Tongue (tissue), 3 donors: ENCODE measurements at places on chromosomes 7 and 10.
A peak's percentile ranks its signal among the peaks of the same experiment; 100 is the strongest.

- no peak for DNase-seq
Observed at GRCh38 chr10:2111965-2112364, 374.6 kb upstream of the ADARB2 start.

DNA sequence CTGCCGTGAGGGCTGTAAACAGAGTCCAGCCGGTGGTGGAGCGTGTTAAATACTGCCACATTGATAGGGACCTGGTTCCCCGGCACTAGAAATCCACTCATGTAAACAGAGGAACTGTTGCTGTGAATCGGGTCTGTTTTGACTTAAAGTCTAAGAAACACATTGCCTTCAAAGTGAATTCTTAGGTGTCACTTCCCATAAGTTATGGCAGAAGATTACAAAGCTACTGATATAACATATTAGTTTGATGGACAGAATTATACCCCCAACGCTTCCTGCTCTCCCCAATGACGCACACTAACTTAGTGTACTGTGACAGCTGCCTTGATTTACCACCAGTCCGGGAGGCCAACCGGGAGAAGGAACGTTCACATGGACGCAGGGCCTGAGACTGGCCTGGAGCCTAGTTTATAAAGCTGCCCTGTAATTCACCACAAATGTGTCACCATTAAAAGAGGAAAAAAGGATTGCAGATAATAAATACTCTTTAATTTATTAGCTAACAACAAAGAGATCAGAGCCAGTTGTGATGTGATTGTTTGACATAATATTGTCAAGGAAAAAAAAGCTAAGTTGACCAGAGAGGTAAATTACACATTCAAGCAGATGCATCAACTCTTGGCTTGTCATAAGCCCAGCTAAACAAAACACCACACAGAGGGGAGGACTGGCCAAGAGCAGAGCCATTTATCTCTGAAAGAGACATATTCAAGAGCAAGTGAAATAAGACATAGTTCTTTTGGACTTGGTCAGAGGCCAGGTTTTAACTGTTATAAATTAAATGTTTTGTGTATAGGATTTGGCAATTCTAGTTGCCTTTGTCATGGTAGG lies 820.6 kb downstream of the LRMDA start:
- peak; percentile 73 for DNase-seq

DNA sequence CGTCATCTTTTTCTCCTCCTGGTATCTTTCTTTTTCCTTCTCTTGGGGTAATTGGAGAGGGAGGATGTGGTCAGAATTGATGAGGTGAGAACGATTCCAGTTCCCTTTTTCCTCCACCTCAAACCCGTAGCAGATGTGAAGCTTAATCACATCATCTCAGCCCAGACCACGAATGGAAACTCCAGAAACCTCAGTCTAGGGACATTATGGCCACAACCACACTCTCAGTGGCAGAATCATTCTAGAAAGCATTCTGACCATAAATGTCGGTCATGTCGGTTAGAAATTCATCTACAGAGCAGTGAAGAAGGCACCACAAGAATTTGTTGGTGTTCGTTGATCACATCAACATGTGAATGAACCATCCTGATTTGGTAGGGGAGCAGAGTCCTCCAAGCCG lies 78.7 kb downstream of the GATA3 start:
- no peak for DNase-seq

GRCh38 chr7:84091318-84091717 lies 103.3 kb downstream of the SEMA3A start:
- no peak for DNase-seq

GRCh38 chr7:39532832-39533231 lies 33.4 kb upstream of the YAE1 start:
- no peak for DNase-seq

GRCh38 chr7:100208911-100209408 lies 10.8 kb upstream of the PVRIG start:
- no peak for DNase-seq

DNA sequence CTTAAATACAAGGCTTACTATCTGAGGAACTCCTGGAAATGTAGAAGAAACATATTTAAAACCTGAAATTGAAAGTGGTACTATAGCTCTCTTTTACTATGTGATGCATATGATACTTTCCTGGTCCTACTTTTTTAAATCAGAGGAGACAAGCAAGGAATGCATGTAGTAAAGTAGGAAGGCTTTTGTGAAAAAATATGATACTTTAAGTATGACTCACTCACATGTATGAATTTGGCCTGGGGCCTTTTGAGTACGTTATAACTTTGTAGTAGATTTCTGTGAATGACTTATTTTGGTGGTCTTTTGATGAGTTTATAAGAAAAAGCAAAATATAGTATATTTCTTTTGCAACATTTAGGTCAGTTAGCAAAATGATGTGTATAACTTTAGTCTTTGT lies 53.8 kb downstream of the TAX1BP1 start:
- no peak for DNase-seq

GRCh38 chr7:132117181-132117580 lies 459.1 kb downstream of the PLXNA4 start:
- no peak for DNase-seq

- no peak for DNase-seq
Observed at GRCh38 chr10:17747883-17748550, 4.0 kb upstream of the TMEM236 start.

DNA sequence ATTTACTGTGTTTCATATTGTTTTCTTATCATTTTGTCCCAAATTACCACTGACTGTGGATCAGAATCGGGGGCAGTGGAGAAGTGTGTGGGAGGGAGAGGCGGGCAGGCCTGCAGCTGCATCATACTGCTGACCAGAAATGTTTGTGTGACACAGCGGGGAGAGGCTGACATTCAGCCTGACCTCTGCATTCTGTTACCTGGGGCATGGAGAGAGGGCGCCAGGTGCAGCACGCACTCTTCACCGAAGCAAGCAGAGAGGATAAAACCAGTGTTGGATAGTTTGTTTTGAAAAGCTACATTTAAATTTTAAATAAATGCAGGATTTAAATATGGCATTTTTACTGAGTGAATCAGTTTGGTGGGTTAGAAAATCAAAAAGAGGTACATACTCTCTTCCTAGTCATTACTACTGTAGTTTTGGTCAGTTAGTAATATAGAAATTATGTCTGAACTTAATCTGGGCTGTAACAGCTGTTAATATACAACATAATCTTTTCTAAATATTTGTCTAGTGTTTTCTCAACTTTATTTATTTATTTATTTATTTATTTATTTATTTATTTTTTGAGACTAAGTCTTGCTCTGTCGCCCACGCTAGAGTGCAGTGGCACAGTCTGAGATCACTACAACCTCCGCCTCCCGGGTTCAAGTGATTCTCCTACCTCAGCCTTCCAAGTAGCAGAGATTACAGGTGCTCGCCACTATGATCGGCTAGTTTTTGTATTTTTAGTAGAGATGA lies 8.8 kb upstream of the STMP1 start:
- no peak for DNase-seq

DNA sequence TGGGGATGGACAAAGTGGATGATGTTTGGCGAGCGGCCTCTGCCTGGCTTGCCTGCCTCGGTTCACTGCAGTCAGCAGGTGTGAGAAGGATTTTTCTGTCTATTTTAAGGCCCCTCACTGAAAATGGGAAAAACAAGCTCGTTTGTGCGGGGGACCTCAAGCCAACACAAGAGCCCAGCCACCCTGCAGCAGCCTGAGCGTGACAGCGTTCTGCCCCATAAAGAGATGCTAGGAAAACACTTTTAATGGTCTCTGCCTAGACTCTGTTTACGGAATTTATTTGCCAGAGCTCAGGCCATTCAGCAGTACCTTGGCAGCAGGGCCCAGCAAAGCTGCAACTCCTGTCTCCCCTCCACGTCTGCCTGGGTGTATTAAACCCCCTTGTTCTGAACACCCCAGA lies 131.7 kb downstream of the GRK5 start:
- DNase-seq: no peak

DNA sequence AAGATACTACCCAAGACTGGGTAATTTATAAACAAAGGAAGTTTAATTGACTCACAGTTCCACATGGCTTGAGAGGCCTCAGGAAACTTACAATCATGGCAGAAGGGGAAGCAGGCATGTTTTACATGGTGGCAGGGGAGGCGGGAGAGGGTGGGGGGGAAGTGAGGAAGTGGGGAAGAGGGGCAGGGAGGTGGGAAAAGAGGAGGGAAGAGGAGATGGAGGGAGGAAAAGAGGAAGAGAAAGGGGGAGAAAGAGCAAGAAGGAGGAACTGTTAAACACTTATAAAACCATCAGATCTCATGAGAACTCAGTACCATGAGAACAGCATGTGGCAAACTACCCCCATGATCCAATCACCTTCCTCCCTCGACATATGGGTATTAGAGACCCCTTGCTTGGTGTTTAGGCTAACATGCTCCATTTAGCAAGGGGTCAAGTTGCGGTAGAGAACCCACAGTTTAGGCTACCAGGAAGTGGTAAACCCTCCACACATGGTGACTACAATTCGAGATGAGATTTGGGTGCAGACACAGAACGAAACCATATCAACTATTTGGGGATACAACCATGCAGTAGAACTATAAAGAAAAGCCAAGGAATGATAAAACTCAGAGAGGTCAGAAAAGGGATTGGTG lies 3.5 kb upstream of the LMBR1 start:
- DNase-seq: no peak

GRCh38 chr10:117360994-117361667 lies 14.1 kb downstream of the PDZD8 start:
- DNase-seq: no peak

GRCh38 chr7:17326378-17326777 lies 27.9 kb downstream of the AHR start:
- DNase-seq: no peak

DNA sequence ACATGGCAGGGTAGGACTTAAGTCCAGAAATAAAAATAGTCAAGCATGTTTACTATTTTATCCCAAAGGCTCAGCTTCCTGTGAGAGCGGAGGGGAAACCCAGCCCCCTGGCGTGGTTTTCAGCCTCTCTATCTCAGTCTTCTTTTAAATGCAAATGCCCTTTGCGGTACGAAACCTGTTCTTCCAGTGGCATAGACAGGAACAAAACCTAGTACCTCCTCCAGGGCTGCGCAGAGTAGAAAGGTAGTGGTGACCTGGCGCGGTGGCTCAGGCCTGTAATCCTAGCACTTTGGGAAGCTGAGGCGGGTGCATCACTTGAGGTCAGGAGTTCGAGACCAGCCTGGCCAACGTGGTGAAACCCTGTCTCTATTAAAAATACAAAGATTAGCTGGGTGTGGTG lies 181.3 kb upstream of the FOXK1 start:
- DNase-seq: no peak

DNA sequence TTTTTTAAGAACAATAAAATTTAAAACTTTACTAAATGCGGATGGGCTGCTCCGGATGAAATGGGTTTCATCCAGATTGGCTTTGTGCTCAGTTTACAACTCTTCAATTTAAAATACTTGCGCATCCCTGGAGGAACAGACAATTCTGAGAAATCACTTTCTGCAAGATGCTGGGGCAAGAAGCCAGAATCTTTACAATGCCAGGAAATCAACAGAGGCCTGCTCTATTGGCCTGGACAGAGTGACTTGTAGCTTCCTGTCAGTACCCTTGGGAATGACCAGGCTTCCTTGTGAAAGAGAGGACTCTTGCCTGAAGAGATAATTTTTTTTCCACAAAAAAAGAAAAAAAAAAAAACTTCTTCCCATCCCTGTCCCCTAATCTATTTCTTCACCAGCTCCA lies 3.9 kb upstream of the FAM13C start:
- peak; percentile 39 for DNase-seq

- DNase-seq: peak; percentile 72
Observed at GRCh38 chr7:33107136-33108066, 1.8 kb downstream of the RP9 start.

GRCh38 chr10:104873161-104873560 lies 232.1 kb downstream of the SORCS3 start:
- DNase-seq: no peak

GRCh38 chr7:82441669-82442478 lies 1.7 kb downstream of the CACNA2D1 start:
- DNase-seq: peak; percentile 35

GRCh38 chr7:19920166-19920565 lies 146.7 kb upstream of the TMEM196 start:
- peak; percentile 35 for DNase-seq

DNA sequence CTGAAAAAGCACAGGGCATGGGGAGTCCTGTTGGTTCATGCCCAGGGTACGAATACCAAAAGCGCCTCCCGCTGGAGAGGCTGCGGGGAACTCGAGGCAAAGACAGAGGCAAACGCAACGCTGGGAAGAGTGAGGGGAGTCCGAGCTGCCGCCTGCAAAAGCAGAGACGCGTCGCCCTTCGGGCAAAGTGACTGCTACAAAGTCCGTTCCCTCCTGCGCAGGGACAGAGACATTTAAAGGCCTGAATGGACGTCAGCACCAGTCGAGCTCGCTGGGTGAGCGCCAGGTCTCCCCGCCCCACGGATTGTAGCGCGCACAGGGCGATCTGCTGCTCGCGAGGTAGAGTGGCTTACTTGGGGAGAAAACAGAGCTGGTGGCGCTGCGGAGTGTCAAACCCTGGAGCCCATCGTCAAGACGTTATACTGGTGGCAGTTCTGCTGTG lies 732.8 kb downstream of the ZWINT start:
- peak; percentile 36 for DNase-seq

DNA sequence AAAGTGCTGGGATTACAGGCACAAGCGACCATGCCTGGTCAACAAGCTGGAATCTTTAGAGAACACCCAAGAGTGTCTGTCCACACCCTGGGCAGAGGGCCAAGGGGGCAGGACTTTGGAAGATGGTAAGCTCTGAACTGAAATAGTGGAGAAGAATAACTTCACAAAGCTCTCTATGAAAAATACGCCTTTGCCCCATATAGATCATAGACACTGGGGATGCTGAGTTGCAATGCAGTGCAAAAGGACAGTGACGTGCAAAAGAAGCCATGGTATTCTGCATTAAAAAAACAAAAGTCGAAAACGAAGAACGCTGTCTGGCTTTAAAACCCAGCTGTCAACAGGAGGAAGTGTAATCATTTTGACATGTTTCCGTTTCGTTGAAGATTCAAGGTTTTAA lies 353.6 kb downstream of the CALN1 start:
- peak; percentile 31 for DNase-seq
